Activated CD4-positive, alpha-beta memory T cell treated with anti-CD3 and anti-CD28 coated beads for 36 hours (primary cell): ENCODE measurements at places on chromosomes 16 and 17. TPM values are rescaled to one million over a fixed set of nuclear protein-coding genes. Genes with fewer than 3 reads are reported as not detected.

SPAG5 gene
- total RNA-seq: 153 TPM

KCNJ16 gene
- total RNA-seq: not detected

- DNase-seq: peak; percentile 33
Measured at GRCh38 chr16:74107795-74108610, 188.6 kb upstream of the PSMD7 start.

- DNase-seq: no peak
Measured at GRCh38 chr17:72715906-72716572, 376.4 kb downstream of the SLC39A11 start.

GRCh38 chr17:57976594-57976993 lies 11.5 kb downstream of the VEZF1 start:
- no peak for DNase-seq

- DNase-seq: no peak
Measured at GRCh38 chr17:51046046-51046445, 74.6 kb downstream of the SPAG9 start.

DNA sequence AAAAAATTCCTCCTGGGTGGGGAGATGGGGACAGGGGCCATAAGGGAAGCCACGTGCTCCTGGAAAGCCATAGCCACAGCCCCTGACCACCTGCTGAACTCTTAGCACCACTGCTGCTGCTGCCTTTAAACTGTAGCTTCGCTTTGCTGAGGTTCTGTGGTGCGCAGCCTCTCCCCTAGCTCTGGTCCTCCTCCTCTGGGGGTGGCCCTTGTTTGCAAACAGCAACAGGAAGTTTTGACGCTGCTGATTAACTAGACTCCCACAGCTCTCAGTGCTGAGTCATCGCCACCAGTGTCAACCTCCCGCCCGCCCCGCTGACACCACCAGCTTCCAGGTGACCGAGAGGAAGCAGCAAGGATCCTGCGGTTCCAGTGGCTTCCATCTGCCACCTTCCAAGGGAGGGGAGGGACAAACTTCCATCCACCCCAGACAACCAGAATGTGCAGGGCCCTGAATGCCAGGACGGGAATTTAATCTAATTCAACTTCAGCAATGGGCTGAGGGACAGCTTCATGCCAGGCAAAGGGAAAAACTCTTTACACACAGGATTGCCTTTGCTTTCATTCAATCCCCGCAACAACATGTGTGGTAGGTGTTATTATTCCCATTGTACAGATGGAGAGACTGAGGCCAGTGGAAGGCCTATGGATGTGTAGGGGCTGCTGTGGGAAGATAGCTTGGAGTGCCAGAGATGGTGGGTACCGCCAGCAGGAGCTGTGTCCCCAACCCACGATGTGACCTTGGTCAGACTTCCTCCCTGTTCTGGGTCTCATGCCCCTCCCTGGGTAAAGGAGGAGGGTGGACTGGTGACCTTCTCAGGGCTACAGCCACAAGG lies 8.1 kb upstream of the KIFC3 start:
- peak; percentile 89 for DNase-seq

GRCh38 chr17:65307961-65308316 lies 170.8 kb downstream of the RGS9 start:
- no peak for DNase-seq

GRCh38 chr17:33989361-33990148 lies 265.5 kb upstream of the CCL2 start:
- no peak for DNase-seq

- peak; percentile 69 for DNase-seq
Measured at GRCh38 chr16:69112285-69113129, 7.1 kb downstream of the HAS3 start.
